ENCODE measurements at places on chromosomes 6 and 20. TPM values are rescaled to one million over a fixed set of nuclear protein-coding genes. Genes with fewer than 3 reads are reported as not detected.

Gene CALHM6
- 0.33 TPM for total RNA-seq

DNA sequence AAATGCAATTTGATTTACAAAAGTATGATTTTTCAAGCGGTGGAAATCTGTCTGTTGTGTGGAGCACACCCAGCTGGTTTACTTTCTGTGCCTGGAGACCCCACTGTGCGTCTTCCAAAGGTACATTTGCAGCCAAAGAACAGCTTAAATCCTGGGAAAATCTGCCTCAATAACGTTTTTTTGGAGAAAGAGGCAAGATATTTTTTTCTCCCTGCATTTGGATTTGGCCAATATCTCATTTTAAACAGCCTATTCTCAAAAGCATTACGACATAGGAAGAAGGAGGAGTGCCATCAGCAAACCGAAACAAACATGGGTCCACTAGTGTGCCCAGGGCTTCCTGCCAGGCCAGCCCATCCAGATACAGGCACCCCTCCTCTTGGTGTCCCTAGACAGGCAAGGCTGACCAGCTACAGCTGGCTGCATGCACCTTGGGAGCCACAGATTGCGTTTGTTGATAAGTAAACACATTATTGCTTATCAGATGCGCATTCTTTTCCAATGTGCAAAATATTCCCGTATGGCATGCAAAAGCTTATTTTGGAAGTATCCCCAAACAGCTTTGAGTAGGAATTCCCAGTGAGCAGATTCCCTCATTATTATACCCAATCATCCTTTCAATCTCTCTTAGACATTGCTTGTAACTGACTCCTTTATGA lies 184.5 kb upstream of the MARCKS start:
- peak; percentile 69 for DNase-seq
- no peak overlapping the region for H3K27ac ChIP-seq
- H3K27me3 ChIP-seq: no peaks in the 10 kb centered on the region

- no peaks in the 10 kb centered on the region for H3K27me3 ChIP-seq
- no peaks in the 10 kb centered on the region for H3K36me3 ChIP-seq
- peaks cover 16% of the 10 kb centered on the region for H3K4me1 ChIP-seq
- no peak for DNase-seq
Observed at GRCh38 chr20:12927489-12927888, 81.3 kb upstream of the SPTLC3 start.

DNA sequence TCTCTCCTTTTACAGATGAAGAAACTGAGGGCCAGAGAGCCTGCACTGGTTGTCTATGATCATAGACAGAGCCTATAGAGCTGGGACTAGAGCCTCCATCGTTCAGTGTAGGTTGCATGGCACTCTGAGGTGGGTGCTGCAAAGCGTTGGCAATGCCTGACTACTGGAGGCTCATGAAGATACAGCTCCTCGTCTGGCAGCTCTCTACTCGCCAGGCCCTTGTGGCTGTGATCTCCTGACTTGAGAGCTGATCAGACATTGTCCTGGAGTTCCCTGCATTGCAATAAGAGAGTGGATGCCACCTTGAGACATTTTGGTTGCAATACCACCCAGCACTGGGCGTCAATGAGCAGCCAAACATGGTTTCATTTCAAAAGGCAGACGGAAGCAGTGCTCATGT lies 270.1 kb upstream of the ARID1B start:
- H3K4me1 ChIP-seq: no peaks in the 10 kb centered on the region
- no peaks in the 10 kb centered on the region for H3K27me3 ChIP-seq

- H3K4me3 ChIP-seq: no peak overlapping the region
- no peaks in the 10 kb centered on the region for H3K36me3 ChIP-seq
- no peak for DNase-seq
- no peaks in the 10 kb centered on the region for H3K27me3 ChIP-seq
Observed at GRCh38 chr6:127092466-127092865, 26.0 kb upstream of the RSPO3 start.

DNA sequence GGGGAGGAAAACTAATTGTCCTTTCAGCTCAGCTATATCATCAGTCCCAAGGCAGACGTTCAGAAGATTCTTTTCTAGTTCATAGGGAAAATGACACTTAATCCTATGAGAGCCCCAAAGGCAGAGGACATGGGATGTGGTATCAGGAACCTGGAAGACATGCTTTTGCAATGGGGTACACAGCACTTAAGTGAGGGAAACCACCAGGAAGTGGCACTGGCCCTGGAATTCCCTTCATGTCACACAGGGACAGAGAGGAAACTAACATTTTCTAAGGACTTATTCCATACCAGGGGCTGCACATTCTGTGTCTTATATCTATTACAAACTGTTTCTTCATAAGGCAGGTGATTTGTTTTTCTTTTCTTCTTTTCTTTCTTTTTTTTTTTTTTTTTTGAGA lies 28.2 kb downstream of the VPS52 start:
- H3K27me3 ChIP-seq: peaks cover 6% of the 10 kb centered on the region
- DNase-seq: no peak
- no peak overlapping the region for H3K27ac ChIP-seq
- H3K4me1 ChIP-seq: peaks cover 5% of the 10 kb centered on the region
- H3K4me3 ChIP-seq: no peak overlapping the region

Measured in fibroblast of lung (primary cell).